ENCODE measurements at places on chromosomes 6 and 20.

GRCh38 chr6:68634726-68635411 is at the start of gene ADGRB3:
ADGRB3 (plus strand) TSS chr6:68635282; CDS start chr6:68638676, 3,394 bp downstream.
- peak; percentile 37 for DNase-seq

GRCh38 chr20:32753731-32754130 is 8.5 kb upstream of the DNMT3B start:
- DNase-seq, result no peak

- no peak for DNase-seq
Measured at GRCh38 chr20:8473459-8473858, 341.4 kb downstream of the PLCB1 start.

DNA sequence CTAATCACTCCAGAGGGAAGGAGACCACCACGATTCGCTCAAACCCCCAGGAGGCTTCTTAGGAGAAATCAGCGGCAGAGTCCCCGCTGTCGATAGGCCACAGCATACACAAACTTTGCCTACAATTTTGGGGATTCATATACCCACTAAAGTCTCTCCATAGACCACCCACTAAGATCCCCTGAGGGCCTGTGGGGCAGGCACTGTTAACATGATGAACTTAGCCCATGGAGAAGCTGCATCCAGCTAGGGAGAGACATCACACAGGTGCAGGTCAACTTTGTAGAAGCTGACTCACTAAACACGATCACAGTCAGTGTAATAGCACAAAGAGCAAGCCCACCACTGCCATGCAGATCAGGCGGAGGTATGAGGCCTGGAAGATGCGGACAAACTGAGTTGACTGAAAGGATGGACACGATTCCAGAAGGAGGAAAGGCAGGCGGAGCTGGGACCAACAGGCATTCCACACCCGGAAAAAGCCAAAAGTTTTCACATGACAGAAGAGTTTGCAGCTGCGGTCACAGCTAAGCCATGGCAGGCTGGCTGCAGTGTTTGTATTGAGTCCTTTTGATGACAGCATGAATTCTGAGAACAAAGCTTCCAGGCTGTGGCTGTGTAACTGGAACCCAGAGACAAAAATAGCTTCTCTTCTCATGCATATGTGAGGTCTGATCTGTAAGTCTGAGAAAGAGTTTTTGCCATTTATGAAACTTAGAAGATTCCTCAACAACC is 75.7 kb upstream of the QKI start:
- DNase-seq, result no peak

DNA sequence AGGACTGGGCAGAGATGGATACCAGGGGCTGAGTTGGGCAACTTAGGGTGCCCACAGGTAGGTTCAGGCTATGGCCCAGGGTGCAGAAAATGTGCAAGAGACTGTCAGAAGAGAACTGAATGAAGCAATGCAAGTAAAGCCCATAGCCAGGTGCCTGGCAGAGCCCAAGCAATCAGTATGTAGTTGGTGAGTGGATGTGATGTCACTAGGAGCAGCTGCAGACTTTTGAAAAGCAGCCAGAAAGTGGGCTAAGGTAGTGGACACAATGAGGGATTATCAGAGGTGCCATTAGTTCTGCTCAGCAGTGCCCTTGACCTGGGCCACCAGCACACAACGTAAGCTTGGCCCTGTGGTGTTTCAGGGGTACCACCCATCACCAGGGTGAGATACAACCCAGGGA is 135.3 kb downstream of the SOBP start:
- no peak for DNase-seq

All from 8988T (cell line).